ENCODE measurements at places on chromosomes 2 and 18. TPM values are rescaled to one million over a fixed set of nuclear protein-coding genes. Genes with fewer than 3 reads are reported as not detected.

ASTL gene
- 0.28 TPM for total RNA-seq

- H3K36me3 ChIP-seq = peaks cover 5% of the 10 kb centered on the region
- H3K27ac ChIP-seq = no peak overlapping the region
- DNase-seq = no peak
- no peak overlapping the region for H3K4me3 ChIP-seq
- H3K4me1 ChIP-seq = peaks cover 29% of the 10 kb centered on the region
These were observed 5.8 kb upstream of the ODC1 start for GRCh38 chr2:10453905-10454298.

DNA sequence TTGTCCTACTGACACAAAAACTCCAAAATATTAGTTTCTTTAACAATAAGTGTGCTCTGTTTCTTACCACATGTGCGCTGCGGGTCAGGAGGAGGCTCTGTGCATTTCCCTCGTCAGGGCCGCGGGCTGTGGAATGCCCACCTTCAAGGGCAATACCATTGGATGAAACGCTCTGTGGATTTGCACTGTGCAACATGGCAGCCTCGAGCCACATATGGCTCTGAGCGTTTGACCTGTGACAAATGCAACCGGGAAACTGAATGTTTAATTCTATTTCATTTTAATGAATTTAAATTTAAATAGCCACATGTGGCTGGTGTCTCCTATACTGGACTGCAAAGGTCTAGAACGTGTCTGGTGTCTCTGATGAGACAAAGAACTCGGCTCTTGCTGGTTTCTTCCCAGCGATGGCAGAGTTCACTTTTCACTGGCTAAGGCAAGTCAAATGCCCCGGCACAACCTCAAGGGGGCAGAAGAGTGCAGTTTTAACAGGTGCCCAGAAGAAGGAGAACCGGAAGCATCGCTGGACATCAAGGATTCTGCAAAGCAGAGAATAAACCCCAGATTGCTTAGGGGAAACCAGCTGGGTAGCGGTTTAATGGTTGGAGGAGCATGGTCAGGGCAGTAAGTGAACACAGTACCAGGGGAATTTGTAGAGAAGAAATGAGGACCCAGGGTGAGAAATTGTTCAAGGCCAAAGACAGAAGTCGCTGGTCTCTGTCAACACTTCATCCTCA lies 37.0 kb upstream of the TMEM18 start:
- H3K4me3 ChIP-seq = no peak overlapping the region
- no peak overlapping the region for H3K27ac ChIP-seq
- H3K4me1 ChIP-seq = peaks cover 3% of the 10 kb centered on the region
- no peak for DNase-seq

GRCh38 chr2:236871500-236872001 lies 214.1 kb upstream of the COPS8 start:
- no peaks in the 10 kb centered on the region for H3K4me1 ChIP-seq
- no peaks in the 10 kb centered on the region for H3K36me3 ChIP-seq
- H3K27ac ChIP-seq = no peak overlapping the region

- peaks cover 5% of the 10 kb centered on the region for H3K4me1 ChIP-seq
- no peaks in the 10 kb centered on the region for H3K27me3 ChIP-seq
- no peak overlapping the region for H3K27ac ChIP-seq
- no peaks in the 10 kb centered on the region for H3K36me3 ChIP-seq
- DNase-seq = no peak
- H3K4me3 ChIP-seq = no peak overlapping the region
These were observed 13.7 kb upstream of the TET3 start for GRCh38 chr2:73970850-73971471.

- H3K27ac ChIP-seq = no peak overlapping the region
- H3K4me1 ChIP-seq = no peaks in the 10 kb centered on the region
- H3K4me3 ChIP-seq = no peak overlapping the region
- no peaks in the 10 kb centered on the region for H3K27me3 ChIP-seq
These were observed 69.4 kb upstream of the ARHGAP28 start for GRCh38 chr18:6659963-6660725.

DNA sequence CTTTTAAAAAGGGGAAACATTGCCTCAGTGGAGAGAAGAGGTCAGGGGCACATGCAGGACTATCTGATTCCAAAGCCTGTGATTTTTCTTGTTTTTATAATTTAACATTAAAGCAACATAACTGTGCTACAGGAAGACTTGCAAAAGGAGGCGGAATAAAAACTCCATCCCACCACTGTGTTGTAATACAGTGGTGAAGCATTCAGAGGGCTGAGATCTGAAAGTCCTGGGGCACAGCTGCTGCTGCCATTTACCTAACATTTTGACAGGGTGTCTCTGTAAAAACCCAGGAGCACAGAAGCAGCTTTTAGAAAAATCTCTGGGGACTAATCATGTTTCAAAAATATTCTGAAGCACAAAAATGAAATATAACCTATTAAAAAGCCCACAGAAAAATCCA lies 97.6 kb downstream of the GRB14 start:
- no peak overlapping the region for H3K4me3 ChIP-seq
- H3K27ac ChIP-seq = no peak overlapping the region
- DNase-seq = no peak
- H3K27me3 ChIP-seq = no peaks in the 10 kb centered on the region
- H3K4me1 ChIP-seq = no peaks in the 10 kb centered on the region
- no peaks in the 10 kb centered on the region for H3K36me3 ChIP-seq
